CD4-positive, alpha-beta T cell treated with Interleukin-17A for 4 hours (primary cell): ENCODE measurements at places on chromosomes 6 and 20.

DNA sequence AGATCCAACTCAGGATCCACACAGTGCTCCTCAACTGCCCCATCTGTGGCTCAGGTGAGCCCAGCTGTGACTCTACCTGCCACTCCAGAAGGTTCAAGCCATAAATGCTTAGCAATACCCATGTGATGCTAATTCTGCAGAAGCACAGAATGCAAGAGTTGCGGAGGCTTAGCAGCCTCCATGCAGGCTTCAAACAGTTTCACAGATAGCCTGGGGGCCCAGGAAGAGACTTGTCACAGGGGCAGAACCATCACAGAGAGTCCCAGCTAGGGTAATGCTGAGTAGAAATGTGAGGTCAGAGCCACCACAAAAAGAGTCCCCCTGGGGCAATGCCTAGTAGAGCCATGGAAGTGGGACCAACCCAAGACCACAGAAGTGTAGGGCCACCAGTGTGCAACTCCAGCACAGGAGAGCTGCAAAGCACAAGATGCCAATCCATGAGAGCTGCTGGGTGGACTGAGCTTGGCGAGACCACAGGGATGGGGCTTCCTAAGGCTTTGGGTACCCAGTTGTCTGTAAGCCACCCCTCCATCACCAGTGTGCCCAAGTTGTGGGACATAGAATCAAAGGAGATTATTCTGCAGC lies 283.9 kb downstream of the UBE3D start:
- DNase-seq: no peak

GRCh38 chr20:19540392-19540791 lies 217.7 kb upstream of the RIN2 start:
- no peak for DNase-seq

GRCh38 chr6:136510299-136510698 lies 39.9 kb downstream of the MAP7 start:
- DNase-seq: no peak

GRCh38 chr6:36216559-36216958 lies 20.0 kb downstream of the BRPF3 start:
- DNase-seq: no peak
